ENCODE measurements at places on chromosomes 16 and 17.
A peak's percentile ranks its signal among the peaks of the same experiment; 100 is the strongest.

DNA sequence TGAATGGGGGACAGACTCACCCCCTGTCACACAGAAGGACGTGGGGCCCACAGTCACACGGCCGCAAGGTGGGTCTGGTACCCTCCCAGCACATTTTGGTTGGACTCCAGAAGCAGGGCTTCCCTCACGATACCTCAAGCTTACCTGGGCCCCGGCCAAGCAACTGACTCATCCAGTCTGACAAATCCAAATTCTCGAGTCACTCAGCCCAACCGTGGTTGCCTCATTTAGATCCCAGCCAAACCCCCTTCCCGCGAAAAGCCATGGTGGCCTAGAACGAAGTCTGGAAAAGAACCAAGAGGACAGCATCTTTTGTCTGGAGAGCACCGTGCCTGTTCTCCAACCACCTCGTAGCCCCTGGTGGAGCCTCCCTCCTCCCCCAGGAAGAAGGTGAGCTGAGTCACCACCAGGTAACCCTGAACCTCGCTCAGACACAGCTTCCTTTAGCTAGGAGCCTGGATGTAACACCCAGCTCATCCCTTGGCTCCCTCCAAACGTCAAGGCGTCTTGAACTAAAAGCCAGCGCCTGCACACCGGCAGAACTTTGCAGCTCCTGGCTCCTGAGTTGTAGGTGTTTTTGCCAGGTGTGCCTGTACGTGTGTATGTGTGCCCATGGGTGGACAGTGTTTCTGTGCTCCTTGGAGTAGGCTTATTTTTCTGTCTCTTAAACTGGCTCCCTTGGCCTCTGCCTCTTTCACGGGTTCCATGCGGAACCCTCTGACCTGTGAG is 78.9 kb downstream of the CMIP start:
- DNase-seq: no peak

DNA sequence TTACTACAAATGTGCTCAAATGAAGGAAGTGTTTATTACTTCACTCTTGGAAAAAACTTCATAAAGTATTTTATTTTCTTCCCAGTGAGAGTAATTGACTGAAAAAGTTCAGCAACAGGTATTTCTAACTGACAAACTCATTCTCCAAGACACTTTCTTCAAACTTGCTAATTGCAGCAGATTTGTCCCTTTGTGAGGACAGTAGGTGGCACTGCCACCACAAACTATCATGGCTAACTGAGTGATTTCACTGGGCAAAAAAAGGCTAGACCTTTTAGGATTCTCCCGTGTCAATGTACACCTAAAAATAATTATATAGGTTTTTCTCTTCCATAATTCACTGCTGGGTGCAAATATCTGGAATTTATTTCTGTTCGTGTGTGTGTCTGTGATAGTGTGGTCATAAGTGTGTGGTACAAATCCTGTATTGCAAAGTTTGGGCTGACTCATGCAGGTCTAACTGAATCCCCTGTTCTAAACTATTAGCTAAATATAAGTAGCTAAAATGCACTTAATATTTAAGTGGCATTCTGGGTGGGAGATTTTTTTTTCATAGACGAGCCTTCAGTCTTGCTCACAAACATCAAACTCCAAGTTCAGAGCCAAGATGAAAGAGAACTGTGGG is 3.9 kb downstream of the HS3ST3A1 start:
- DNase-seq: peak; percentile 17

DNA sequence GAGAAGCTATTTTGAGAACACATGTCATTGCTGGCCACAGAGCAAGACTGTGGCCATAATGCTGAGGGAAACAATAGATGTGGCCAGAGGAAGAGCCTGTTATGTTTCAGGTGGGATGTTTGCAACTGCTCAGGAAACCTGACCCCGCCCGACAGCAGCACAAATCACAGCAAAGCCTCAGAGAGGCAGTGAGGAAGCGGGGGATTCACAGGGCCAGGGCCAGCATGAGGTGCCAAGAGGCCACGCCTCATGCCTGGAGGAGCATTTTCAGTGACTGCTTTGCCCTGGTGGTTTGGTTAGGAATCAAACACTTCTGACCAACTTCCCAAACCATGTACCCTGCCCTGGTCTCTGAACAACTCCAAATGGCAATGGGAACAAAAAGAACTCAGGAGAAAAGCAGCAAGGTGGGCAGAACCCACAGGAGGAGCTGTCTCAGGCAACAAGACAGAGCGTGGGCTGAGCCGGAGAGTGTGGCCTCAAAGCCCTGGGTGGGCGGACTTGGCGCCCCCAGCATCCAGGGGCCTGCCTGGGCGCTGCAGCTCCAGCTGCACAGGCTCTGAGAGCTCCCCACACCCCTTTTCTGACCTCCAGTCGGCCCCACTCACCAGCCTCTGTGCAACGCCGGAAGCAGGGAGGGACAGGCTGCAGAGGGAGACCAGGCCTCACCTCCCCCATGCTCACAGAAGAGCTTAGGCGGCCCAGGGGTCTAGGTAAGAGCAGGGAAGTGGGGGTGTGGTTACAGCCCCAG is 20.6 kb downstream of the HIC1 start:
- DNase-seq: no peak

DNA sequence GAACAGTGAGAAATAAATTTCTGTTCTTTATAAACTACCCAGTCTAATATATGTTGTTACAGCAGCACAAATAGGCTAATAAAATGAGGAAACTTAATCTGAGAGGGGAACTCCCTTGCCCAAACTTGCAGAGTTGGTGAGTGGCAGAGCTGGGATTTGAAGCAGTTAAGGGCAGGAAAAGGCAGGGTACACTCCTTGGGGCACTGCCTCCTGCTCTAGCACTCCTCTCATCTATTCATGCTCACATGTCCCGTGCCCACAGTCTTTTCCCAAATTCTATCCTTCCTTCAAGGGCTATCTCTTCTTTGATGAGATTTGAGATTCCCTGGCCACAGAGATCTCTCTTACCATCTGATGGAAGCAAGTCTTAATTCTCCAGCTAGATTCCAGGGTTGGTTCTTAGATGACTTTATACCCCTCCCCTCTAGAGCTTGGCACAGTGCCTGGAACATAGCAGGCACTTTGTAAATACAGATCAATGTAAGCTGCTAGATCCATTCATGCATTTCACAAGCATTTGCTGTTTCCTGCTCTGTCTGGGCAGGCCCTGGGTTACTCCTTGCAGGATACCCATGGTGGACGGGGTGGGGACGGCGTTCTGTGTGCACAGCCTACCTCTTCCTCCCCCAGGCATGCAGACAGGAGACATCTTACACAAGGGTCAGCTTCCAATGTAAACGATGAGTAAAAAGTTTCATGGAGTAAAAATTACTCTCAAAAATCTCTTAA is 39.2 kb upstream of the ABCC12 start:
- no peak for DNase-seq

DNA sequence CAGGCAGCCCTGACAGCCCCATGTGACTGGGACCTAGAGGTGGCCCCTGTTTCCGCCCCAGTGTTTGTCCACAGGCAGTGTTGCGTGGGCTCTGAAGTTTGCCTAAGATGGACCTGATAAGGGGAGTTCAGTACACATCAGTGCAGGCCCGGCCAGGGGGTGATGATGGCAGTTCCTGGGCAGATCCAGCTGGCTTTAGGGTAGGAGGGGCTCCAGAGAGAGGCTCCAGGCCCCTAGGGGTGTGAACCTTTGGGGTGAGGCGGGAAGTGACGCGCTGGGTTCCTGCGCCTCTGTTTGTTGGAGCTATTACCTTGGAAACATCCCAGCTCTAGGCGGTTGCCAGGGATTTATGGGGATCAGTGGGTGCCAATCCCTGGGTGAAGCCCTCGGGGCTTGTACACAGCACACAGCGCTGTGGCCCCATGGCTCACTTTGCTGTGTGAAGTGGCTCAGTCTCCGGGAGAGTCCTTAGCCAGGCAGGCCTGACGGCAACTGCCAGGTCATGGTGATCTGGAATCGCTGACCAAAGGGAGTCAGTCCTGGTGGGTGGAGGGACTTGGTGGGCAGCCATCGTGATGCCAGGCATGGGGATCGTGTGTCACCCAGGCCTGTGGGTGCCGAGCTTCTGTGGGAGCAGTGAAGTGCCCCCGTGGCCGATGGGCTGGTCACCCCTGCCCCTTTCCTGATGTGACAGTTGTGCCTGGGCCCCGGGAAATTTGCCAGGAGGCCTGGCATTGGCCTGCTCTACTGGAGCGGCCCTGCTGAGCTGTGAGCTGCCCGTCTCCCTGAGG is 146.1 kb downstream of the SEC14L1 start:
- DNase-seq: no peak

DNA sequence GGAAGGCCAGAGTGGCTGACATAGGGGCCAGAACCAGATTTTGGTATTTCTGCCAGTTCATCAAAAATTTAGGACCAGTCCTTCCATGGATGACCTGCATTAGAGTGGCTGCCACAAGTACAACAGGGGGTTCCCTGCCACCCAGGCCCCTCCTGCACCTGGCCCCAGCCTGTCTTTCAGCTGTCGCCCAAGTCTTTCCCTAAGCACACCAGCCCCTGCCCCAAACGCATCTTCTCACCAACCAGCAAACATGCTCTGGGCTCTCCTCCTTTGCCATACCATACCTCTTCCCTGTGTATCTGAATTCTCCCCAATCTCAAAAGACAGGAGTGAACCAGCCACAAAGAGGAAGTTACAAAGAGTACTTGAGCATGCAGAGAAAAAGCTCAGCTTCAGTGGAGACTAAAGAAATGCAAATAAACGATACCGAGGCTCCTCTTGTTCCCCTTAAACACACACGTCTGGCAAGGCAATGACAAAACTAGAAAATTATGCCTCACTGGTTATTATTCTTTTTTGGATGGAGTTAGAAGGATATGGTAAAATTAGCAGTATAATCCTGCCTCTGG is 130.6 kb downstream of the DYNLRB2 start:
- no peak for DNase-seq

- DNase-seq: peak; percentile 53
Observed at GRCh38 chr17:17783116-17783824, 53.5 kb downstream of the SREBF1 start.

GRCh38 chr17:40358323-40359038 is 6.1 kb downstream of the GJD3 start:
- DNase-seq: peak; percentile 82

- no peak for DNase-seq
Observed at GRCh38 chr17:36791150-36791941, 145.9 kb upstream of the LHX1 start.

- DNase-seq: no peak
Observed at GRCh38 chr16:25052151-25052511, 37.0 kb upstream of the ARHGAP17 start.

DNA sequence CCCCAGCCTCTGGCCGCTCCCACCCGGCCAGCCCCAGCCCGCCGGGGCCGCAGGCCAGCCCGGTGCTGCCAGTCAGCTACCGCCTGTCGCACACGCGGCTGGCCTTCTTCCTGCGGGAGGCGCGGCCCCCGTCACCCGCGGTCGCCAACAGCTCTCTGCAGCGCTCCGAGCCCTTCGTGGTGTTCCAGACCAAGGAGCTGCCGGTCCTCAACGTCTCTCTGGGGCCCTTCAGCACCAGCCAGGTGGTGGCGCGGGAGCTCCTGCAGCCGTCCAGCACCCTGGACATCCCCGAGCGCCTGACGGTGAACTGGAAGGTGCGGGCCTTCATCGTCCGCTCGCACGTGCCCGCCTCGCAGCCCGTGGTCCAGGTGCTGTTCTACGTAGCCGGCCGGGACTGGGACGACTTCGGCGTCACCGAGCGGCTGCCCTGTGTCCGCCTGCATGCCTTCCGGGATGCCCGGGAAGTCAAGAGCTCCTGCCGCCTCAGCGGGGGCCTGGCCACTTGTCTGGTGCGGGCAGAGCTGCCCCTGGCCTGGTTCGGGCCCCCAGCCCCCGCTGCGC is 46.8 kb downstream of the TMEM132E start:
- no peak for DNase-seq

GRCh38 chr17:1147664-1148063 is 32.1 kb downstream of the ABR start:
- DNase-seq: no peak

All from T-helper 2 cell treated with Interferon-gamma antibody and Interleukin-4, amounts not matched to agents 5 μg/mL and 100 μg/mL, for 36 hours (primary cell).